Panc1 (cell line): ENCODE measurements at places on chromosomes 3 and 15.

DNA sequence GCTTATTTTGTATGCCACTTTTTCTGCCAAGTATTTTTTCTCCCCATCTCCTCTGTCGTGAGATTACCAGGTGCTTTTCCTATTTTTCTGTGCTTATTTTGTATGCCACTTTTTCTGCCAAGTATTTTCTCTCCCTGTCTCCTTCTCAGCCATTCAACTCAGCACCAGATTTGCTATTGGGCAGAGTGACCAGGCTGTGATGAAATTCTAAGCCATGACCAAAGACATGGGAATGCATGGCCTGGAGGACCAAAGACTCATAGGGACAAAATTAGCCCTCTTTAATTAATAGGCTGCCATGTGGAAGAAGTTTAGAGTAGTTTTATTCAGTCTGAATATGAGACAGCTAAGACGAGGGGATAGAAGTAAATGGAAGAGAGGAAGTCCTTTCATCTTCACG, 257.4 kb downstream of the SQOR start:
- no peak for DNase-seq

DNA sequence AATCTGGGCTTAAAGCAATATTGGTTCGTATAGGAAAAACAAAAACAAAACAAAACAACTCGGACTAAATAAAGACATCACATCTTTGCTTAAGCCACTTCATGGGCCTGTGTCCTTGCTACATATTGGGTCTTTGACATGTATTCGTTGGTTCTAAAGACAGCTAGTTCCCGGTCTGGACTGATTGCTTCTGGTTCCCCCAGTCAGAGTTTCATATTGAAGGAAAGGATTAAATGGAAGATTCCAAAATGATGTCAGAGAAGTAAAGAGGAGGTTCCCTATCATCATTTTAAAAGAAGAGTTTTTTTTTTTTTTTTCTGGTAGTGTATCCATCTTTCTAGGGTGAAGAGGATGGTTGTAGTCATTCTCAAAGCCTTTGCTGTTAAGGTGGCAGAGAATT, 2.3 kb downstream of the OXSR1 start:
- DNase-seq, result no peak

DNA sequence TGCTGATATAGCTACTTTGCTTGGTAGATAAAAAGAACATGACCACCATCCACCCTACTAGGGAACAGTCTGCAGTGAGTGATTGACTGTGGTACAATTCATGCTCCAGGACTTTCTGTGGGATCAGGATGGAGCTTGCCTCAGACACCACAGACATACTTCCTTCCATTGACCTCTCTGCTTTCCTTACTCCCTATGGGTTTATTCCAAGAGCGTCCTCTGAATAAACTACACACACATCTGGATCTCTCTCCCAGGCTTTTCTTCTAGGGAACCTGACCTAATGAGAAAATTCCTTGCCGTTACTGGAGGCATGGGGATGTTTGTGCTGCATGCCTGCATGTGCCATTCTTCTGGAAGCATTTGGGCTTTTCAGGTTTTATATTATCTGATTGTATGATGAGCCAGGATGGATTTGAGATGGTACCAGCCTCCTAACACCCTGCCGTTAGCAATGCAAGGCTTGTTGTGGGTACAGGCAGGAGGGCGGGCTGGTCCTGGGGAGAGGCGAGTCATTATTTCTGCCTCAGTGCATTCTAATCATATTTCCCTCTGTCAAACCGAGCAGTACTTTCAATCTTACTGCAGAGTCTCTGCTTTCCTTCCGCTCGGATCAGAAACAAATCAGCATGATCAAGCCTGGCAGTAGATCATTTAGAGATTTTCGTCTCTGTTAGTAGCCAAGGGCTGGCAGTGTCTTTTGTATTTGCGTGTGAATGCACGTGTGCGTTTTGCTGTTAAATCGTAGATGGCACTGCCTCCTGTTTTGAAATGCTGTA, 279.2 kb downstream of the PDCD6IP start:
- no peak for DNase-seq

GRCh38 chr3:53149006-53149690, 11.9 kb upstream of the PRKCD start:
- no peak for DNase-seq

GRCh38 chr15:95812491-95812890, 518.0 kb upstream of the NR2F2 start:
- DNase-seq, result no peak

GRCh38 chr15:40053831-40054604, 15.0 kb upstream of the SRP14 start:
- DNase-seq, result no peak

- no peak for DNase-seq
Observed at GRCh38 chr15:20340931-20341661, 200.5 kb downstream of the GOLGA6L6 start.

GRCh38 chr15:60072826-60073465, 68.8 kb downstream of the FOXB1 start:
- DNase-seq, result no peak

DNA sequence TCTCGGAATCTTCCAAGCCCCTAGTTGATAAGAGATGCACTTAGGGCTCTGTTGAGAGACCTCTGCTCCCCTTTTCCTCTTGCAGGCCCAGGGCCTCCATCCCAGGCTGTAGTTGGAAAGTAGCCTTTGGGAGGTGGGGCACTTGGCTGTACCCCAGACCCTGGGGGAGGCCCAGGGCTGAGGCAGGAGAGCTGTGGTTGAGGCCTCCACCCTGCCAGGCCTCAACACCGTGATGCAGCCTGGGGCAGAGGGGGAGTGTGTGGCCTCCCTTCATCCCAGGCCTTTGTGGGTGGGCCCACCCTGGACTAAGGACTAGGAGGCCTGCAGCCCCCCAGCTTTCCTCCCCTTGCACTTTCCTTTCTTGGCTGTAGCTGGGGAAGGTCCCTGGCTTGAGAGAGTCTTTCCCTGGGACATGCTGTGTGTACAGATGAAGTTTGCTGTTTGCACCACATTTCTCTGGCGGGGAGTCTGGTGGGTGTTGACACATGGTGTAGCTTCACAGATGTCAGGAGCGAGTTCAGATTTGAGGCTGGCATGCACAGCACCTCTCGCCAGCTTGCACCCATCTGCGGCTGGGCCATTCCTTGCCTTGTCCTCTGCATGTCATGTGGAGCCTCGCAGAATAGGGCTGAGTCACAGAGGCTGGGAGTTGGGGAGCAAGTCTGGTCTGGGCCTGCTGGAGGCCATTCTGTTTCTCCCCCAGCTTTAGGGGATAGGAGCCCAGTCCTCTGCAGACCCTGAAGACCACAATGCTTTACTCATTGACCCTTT, 13.7 kb downstream of the PLEKHO2 start:
- no peak for DNase-seq

- DNase-seq, result no peak
Observed at GRCh38 chr3:127784865-127785710, 37.2 kb downstream of the MGLL start.

DNA sequence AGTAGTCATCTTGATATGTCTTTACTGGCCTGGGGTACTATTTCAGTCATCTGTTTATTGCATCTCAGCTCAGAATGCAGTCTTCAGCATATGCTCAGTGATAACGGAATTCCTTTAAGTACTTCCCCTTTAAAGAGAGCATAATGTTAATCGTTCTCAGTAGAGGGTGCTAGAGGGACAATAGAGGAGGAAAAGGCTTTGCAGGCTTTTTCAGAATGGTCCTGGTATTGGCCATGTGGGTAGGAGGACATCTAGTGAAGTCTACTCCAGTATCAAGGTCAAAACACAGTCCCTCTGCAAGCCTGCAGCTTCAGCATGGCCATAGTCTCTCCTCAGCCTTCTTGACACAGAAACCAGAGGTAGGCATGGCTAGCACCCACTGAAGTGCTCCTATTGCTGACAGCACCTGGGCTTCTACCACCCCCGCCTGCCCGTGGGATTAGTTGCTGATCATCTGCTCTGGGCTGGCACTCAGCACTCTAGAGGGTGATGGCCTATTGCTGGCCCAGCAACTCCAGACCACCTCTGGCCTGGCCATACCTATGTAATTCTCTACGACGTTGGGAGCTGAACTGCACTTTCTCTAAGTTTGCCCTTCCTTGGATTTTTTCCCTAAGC, 65.4 kb downstream of the KCNH8 start:
- DNase-seq, result no peak

- no peak for DNase-seq
Observed at GRCh38 chr3:31592764-31593163, 60.0 kb downstream of the STT3B start.

GRCh38 chr3:98038876-98039275, 3.8 kb upstream of the GABRR3 start:
- no peak for DNase-seq

DNA sequence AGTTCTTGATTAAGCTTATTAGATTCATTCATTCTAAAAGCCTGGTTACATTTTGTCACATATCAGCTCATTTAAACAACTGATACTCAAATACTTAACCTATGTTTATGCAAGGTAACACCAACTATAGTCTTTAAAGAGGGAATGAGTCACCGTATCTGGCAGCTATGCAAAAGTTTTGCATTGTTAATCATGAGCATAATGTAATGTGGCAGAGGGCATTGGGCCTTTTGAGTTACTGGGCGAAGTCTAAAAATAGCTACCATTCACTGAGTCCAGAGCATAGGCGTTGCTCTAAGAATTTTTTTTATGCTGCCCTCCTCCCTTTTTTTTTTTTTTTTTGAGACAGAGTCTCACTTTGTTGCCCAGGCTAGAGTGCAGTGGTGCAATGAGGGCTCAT, 277.7 kb upstream of the ZNF717 start:
- DNase-seq, result no peak

DNA sequence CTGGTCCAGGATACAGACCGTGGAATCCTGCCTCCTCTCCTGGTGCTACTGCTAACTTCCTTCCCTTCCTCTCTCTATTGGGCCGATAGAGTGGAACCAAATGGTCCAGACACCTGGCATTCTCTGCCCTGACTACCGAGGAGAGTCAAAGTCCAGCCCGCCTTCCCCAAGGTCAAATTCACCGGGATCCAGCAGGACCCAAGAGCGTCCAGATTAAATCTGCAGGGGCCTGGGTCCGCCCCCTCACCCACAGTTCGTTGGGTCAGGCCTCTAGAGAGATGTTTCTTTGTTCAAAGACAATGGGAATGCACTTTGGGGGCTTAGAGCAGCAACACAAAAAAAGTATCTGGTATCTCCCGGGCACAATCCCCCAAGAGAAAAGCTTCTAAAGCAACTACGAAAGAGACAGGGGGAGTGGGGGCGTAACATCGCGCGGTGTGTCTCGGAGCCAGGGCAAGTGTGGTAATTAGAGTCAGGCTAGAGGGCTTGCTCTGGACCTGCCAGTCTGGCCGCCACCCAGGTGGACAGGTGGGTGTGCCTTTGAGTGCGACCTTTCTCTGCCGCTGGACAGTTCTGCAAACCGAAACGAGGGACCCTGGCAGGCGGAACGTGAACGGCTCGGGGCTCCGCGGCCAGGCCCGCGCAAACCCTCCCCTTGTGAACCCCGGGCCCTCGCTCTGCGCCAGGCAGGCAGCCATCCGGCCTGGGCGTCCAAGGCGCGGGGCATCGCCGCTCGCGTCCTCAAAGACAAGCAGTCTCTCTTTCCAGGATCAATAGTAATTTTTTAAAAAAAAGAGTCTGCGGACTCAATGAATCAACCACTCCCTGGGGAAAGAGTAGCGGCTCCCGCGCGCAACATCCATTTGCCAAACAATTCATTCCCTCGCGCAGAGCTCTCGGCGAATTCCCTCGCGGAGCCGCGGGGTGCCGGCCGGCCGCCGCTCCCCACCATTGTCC, 806 bp downstream of the KLHL25 start:
- DNase-seq, result no peak

- DNase-seq, result no peak
Observed at GRCh38 chr3:20353286-20353685, 167.3 kb upstream of the SGO1 start.

DNA sequence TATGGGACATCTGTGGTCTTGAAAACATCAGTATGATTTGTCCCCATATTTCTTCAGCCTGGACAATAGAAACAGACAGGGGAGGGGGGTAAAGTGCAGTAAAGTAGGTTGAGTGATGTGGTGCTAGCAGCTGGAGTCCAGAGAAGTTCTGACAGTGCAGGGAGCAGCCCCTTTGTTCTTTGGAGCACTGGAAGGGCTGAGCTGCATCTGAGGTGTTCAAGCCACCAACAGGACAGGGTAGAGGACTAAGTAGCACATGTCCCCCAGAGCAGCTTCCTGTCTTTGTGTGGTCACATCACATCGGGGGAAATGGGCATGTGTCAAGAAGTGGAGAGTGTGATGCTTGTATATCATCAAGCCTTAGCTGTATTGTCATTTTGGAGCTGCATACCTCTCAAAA, 12.1 kb downstream of the MRPS22 start:
- DNase-seq, result no peak

GRCh38 chr3:29601861-29602585, 321.2 kb downstream of the RBMS3 start:
- no peak for DNase-seq

GRCh38 chr3:62144482-62144881, 228.9 kb downstream of the FEZF2 start:
- no peak for DNase-seq

DNA sequence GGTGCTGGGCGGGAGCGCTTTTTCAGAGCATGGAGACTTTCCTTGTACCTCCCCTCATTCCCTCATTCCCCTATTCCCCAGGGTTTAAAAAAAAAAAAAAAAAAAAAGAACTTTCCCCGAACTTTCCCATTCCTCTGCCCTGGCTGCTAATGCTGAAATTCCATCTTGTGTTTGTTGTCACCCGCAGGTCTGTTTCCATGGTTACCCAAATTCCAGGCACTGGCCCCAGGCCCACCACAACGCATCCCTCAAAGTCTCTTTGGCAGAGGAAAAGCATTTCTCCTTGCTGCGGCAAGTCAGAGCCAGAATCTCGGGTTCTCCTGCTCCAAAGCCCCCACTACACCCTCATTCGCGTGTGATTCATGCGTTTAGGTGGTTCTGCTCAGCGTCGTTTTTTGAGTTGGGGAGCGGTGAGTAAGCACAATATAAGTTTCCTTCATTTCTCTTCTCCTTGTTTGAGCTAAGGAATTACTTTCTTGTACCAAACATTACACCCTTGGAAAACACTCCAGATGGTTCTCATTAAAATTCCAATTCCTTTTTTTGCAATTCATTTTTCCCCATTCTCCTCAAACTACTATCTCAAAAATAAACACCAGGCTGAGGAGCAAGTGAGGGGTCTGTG, 21.6 kb downstream of the ANAPC13 start:
- no peak for DNase-seq

GRCh38 chr3:120683671-120684301, 1.7 kb upstream of the HGD start:
- no peak for DNase-seq

DNA sequence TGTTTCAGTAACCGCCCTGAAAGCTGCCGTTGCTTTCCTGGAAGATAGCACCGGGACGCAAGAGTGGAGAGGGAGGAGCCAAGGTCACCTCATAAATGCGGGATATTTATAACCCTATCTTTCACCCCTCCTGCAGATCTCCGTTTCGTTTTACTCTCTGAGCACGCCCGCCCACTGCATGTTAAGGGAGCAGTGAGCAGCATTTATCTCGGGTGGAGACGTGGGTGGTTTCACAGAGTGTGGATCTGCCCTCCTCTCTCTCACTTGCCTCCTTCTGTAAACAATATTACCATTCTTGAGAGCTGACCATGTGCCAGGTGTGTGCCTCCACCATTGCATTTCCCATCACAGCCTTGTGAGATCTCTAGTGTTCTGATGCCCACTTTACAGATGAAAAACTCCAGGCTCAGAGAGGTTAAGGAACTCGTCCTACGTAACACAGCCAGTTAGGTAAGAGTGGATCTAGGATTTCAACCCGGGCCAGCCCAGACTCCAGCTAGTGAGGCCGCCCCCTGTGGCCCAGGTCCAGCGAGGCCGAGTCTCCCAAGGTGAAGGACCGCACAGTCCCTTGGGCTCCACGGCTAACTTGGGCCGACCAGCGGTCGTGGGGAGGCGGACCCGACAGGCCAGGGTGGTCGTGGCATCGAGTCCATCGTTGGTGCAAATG, 16.9 kb upstream of the SEMA4B start:
- DNase-seq, result no peak

- DNase-seq, result no peak
Observed at GRCh38 chr3:123348471-123349200, 100.3 kb downstream of the ADCY5 start.
